H1 (cell line): ENCODE measurements at places on chromosomes 11 and 22. TPM values are rescaled to one million over a fixed set of nuclear protein-coding genes. Genes with fewer than 3 reads are reported as not detected.

- DNase-seq = no peak
These were observed 208.9 kb downstream of the OPCML start for GRCh38 chr11:133323354-133323753.

GRCh38 chr11:107957109-107957588 is 28.9 kb downstream of the RAB39A start:
- no peak for DNase-seq

- DNase-seq = peak; percentile 67
These were observed 67.2 kb upstream of the BMAL1 start for GRCh38 chr11:13210424-13210823.

GRCh38 chr11:34292111-34292510 is 65.7 kb downstream of the ABTB2 start:
- DNase-seq = no peak

- DNase-seq = no peak
These were observed 76.2 kb downstream of the BRD1 start for GRCh38 chr22:49751318-49751965.

GRCh38 chr11:79102840-79103239 is 338.0 kb downstream of the TENM4 start:
- no peak for DNase-seq

GRCh38 chr11:65489035-65489705 is 9.7 kb upstream of the MALAT1 start:
- DNase-seq = peak; percentile 75

DNA sequence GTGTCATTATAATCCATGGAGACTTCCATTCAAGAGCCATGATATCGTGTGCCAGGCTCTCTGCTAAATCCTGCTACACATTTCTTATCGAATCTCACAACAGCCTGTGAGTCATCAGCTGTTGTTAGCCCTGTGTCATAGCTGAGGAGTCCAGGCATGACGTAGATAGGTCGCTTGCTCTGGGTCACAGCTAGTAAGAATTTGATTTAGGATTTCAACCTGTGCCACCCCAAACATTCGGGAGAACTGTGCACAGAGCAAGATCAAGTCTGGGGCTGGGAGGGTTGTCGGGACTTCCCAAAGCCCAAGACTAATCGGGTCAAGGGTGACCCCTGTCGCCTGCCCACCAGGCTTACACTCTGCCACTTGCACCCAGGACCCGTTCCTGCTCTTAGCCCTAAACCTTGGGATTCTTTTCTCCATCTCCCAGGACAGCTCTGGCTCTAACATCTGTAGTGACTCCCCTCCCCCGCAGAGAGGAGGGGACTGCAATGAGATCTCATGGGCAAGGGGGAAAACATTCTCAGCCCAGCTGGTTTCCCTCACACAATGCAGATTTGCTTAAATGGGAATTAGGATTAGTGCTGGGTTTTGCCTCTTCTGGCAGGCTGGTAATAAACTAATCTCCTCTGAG is 34.3 kb downstream of the TSPAN18 start:
- peak; percentile 61 for DNase-seq

GRCh38 chr11:15280393-15280792 is 165.7 kb downstream of the INSC start:
- no peak for DNase-seq

GRCh38 chr22:39306456-39307361 is 12.7 kb downstream of the RPL3 start:
- DNase-seq = no peak

DNA sequence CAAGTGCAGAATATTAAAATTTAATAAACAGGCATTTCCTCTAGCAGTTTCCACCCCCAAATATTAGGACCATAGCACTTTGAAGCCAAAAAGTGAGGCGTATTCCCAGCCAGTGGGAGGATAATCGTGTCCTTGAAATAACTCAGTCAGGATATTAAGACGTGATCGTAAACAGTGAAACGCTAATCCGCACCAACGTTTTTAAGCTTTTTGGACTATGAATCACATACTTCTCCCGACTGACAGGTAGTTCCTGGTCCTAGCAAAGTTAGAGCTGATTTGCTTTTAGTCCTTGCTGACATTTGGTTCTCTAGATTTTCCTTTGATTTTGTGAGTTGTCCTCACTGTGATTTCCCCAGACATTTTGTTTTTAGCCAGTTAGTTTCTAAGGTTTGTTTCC is 197.1 kb upstream of the ARHGAP20 start:
- no peak for DNase-seq

GRCh38 chr11:94504689-94505293 is 7.5 kb upstream of the C11orf97 start:
- no peak for DNase-seq

IL17REL gene
- total RNA-seq = 0.08 and 0.20 TPM in 2 replicates

PANX3 gene
- not detected in 2 replicates for total RNA-seq

TRIM21 gene
- total RNA-seq = 13.9 and 16.7 TPM in 2 replicates

OR10A5 gene
- not detected in 2 replicates for total RNA-seq

CD3D gene
- total RNA-seq = not detected in 2 replicates

ALDH3B1 gene
- total RNA-seq = 0.27 and 0.32 TPM in 2 replicates

MMP3 gene
- not detected in 2 replicates for total RNA-seq

KRTAP5-2 gene
- total RNA-seq = not detected in 2 replicates
